ENCODE measurements at places on chromosomes 7 and 10.

GRCh38 chr10:49344840-49345239, 45.9 kb downstream of the C10orf71 start:
- peak; percentile 35 for DNase-seq

GRCh38 chr10:50551894-50552293, 71.9 kb downstream of the SGMS1 start:
- no peak for DNase-seq

GRCh38 chr10:50216894-50217293, 34.4 kb downstream of the ASAH2 start:
- DNase-seq = peak; percentile 49

DNA sequence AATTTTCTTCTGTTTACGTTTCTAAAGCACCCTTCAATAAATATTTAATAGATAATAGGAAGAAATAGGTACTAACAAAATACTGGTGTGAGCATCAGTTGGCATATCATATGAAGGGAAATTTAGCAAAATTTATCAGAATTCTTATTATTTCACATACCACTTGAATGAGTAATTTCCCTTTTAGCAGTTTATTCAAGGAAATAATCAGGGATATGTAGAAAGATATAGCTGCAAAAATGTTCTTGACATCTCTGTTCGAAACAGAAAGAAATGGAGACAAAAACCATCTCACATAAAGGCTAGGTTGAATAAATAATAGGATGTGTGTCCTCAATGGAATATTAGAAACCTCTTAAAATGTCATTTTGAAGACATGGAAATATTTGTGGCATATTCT, 35.8 kb upstream of the PIP4K2A start:
- DNase-seq = no peak

DNA sequence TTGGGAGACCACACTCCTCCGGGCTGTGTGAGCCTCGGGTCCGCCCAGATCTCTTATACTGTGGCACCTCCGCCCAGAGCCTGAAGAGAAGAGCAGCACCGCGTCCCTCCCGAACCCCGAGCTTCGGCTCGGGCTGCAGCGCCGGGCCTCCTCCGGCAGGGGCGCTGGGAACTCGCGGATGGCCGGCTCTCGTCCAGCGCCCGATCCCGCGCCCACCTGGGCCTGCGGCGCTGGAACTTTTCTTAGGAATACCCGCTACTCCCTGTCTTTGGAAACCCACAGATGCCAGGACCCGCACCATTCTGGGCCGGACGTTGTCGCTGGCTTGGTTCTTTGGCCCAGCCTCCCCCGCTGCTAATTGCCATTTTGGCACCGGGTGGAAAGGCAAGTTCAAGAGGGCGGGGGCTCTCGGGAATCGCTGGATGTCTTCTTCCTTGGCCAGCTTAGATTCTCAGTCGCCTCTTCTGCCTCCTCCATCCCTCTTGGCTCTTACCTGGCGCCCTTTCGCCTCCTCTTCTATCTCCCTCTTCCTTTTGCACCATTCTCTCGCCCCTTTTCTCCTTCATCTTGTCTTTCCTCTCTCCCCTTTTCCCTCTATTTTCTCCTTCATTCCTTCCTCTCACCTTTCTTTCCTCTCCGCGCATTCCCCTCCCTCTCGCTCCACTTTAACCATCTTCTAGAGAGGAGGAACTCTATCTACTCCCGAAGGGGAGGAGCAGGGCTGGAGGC, 2.1 kb upstream of the SORCS3 start:
- DNase-seq = no peak

DNA sequence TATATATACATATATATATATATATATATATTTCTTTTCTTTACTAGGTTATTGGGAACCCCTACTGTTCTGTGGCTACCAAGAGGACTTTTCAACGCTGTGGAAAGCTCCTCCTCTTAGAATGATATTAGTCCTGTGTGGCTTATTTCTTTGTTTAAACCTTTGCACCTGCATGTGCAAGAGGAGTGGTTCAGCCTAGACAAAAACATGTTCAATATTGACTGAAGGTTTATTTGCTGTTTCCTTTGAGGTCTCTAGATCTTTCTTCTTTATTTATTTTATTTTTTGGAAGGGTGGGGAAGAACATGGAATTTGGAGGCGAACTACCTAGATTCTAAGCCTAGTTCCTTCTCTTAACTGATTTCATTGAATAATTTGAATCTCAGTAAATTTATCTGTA, 118.1 kb downstream of the GNAT3 start:
- DNase-seq = no peak

GRCh38 chr10:51188866-51189265, 114.6 kb downstream of the PRKG1 start:
- no peak for DNase-seq

DNA sequence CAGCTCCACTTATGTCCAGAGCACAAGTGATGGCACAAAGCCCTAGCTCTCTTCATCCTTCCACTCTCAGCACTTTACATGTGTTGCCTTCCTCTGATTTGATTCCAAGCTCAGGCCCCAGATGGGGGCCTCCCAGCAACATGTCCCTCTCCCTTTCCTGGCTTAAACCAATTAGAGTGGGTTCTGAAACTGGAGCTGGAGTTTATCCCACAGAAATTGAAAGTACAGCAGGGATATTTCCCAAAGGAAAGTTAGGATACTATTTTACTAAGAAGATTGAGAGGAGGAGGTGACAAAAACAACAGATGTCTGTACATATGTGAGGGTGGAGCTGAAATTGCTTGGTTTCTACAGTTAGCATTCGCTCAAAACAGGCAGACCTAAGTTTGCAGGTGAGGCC, 724.6 kb downstream of the AUTS2 start:
- DNase-seq = no peak

DNA sequence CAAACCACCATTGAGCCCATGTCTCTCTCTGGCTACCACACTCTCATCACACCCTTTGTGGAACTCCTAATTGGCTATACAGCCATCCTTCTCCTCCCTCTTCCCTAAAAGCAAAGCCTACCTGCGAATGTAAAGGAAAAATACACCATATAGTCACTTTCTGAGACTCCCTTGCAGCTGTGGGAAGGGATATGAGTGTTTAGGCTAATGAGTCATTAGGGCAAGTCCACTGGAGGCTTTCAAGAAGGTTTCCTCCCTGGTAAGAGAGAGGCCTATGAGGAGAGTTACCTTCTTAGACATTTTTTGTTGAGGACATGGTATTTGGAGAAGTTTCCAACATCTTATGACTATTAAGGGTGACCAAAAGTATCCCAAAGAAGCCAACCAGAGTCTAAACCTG, 4.1 kb upstream of the TMEM243 start:
- peak; percentile 10 for DNase-seq

GRCh38 chr10:107616031-107616430, 451.5 kb upstream of the SORCS1 start:
- DNase-seq = peak; percentile 2

GRCh38 chr10:114545819-114546218, 112.3 kb downstream of the ABLIM1 start:
- no peak for DNase-seq
